ENCODE measurements at places on chromosomes 1 and 21.

DNA sequence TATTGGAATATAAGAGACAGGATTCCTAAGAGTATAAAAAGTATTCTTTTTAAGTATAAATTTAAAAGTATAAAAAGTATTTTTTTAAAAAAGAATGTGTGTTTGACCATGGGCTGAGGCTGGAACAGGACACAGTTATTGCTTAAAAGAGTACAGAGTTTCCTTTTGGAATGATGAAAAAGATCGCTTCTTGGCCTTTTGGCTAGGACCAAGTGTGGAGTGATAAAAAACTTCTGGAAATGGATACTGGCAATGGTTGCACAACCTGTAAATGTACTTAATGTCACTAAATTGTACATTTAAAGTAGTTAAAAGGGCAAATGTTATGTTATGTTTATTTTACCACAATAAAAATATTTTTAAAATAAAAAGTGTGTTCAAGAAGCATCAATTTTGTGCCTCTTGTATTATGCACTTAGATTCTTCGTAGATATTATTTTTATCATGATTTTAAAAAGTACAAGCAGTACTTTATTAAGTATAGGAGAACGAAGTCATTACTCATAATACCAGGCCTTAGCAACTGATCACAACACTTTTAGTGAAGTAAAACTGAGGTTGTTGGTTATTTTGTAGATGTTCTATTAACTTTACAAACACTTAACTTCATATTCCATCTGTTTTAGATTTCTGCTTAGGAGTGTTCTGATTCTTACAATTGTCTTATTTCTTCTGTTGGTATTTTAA, 389.1 kb upstream of the ZP4 start:
- no peak for DNase-seq

- no peak for DNase-seq
These were observed 77.8 kb upstream of the C1orf105 start for GRCh38 chr1:172342584-172343239.

GRCh38 chr1:119404736-119405135, 10.2 kb upstream of the HSD3B2 start:
- no peak for DNase-seq

DNA sequence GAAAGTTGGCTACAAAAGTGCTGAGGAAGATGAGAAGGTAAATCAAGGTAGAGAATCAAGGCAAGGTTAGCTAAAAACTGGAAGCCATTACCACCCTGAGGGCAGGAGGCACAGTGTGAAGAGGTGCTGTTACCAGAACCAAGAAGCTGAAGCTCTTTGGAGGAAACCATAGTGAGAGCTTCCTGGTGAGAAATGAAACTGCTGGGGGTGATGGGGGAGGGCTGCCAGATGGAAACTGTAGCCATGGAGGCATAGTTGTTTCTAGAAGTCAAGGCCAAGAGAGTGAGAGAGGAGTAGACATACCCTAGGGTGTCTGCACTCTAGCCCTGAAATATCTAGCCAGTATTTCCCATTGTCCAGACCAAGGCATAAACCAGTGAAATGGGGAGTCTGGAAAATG, 28.7 kb downstream of the IFI44 start:
- no peak for DNase-seq

GRCh38 chr1:215595231-215595630, 28.1 kb downstream of the KCTD3 start:
- no peak for DNase-seq

GRCh38 chr1:53278298-53278725, 40.0 kb upstream of the MAGOH start:
- DNase-seq, result peak; percentile 53

DNA sequence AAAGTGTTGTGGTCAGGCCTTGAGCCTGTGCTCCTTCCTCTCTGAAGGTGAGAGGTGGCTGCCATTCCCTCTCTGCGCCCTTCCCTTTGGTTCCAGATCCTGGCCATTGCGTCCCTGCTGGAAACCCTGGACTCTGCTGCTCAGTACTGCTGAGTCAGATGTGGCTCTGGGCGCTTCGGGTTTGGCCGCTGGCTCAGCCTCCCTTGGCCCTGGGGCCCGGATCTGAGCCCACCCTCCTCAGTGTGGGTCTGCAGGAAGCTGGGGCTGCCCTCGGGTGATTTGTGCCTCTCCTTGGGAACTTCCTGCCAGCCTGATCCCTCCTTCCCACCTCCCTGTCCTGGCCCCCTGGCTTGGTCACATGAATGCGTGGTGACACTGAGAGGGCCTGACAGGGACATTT, 32.2 kb downstream of the QSOX1 start:
- no peak for DNase-seq

DNA sequence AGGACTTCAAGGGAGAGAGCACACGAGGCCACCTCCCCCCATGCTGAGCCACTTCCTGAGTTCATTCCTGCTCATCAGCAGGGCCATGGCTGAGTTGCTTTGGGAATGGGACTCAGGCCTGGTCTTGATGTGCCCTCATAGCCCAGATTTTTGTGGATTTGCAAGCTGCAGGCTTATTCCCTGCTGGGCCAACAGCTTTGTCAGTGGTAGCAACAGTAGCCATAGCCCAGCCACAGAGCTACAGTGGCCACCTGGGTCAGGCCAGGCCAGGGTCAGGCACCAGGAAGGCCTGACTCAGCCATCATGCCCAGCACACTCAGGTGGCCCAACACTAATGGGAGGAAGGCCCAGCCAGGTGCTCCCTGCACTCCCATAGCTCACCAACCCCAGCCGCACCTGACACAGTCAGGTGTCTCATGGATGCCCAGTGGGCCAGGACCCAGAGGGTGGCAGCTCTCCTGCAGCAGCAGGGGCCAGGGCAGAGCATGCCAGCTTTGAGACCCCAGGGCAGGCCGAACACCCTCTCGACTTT, 33.5 kb downstream of the EPHA2 start:
- DNase-seq, result no peak

DNA sequence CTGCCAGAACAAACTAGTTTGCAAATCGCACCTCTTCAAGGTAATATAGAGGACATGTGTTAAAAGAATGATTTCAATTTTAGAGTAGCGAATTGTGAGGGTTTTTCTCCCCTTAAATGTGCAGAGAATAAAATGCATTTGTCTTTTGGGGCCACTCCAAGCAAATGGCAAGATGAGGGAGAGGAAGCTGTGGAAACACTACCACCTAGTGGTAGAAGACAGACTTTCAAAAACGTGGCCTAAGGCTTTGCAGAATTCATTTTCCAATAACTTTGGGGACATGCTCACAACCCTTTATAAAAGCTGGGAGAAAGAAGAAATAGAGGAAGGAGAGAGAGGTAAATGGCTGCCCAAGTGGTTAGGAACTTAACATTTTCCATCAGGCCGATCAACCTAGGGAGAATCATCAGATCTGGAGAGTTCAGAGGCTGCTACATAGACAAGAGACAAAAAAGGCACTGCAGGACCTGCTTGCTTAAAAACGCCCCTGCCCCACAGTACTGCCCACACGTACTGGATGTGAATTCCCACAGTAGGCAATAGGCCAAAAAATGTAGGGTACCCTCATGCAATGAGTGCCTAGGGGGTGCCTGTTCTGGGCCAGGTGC, 15.7 kb upstream of the RCAN1 start:
- peak; percentile 19 for DNase-seq

GRCh38 chr1:117037802-117038201, 22.3 kb upstream of the TTF2 start:
- no peak for DNase-seq

GRCh38 chr1:45205011-45205909, 1.1 kb downstream of the ZSWIM5 start:
- peak; percentile 38 for DNase-seq

- DNase-seq, result no peak
These were observed 27.1 kb downstream of the KAZN start for GRCh38 chr1:14625572-14625971.

DNA sequence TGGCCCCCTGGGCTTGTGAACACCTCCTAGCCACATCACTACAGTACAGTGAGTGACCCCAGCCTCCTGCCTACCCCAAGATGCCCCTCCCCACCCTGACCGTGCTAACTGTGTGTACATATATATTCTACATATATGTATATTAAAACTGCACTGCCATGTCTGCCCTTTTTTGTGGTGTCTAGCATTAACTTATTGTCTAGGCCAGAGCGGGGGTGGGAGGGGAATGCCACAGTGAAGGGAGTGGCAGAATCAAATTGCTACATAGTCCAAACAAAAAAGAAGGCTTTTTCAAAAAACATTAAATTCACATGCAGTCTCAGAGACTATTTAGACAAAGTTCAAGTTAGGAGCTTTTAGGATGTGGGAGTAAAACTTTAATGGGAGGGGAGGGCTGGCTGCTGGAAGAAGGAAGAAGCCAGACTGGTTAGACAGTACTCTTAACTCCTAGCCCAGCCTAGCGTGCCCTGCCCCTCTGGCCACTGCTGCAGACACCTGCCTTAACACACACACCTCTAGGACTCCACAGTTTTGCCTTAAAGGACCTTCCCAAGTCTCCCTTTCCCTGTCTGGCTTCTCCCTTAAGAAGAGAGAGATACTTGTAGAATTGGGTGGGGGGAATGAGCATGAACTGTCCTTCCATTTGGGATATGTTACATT, 9.4 kb downstream of the PEA15 start:
- DNase-seq, result no peak

DNA sequence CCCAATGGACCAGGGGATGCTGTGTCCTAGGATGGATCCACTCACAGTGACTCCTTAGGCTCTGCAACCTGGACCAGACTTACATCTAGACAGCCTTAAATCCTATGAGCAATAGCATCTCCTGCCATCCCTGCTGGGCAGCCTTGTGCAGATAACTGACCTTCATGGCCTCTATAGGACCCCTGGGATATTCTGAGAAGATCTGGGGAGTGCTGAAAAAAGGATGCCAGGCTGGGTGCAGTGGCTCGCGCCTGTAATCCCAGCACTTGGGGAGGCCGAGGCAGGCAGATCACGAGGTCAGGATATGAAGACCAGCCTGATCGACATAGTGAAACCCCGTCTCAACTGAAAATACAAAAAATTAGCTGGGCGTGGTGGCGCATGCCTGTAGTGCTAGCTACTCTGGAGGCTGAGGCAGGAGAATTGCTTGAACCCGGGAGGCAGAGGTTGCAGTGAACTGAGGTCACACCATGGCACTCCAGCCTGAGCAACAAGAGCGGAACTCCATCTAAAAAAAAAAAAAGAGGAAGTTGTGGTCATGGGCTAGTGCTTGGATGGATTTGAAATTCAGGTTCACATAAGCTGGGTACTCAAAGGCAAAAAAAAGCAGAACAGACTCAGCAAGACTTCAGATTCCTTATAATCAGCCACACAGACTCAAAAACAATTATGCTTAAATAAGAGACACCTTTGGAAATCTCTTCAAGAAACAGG, 10.9 kb upstream of the SH2D1B start:
- DNase-seq, result no peak

DNA sequence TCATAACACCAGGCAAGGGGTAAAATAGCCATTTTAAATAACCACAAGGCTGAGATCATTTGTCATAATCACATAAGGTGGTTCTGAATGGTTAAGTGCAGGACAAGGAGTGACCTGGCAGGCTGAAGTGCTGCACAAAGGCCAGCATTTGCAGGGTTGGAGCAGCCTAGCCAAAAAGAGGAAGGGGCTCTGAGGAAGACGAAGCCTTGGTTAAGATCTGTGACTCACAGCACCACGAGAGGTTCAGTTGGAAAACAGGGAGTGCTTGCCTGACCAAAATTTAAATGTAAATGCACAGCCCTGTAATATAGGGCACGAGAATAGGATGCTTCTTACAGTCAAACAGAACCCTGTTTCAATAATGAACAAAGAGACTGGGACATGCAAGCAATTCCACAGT, 12.1 kb downstream of the ATP5PF start:
- DNase-seq, result no peak

DNA sequence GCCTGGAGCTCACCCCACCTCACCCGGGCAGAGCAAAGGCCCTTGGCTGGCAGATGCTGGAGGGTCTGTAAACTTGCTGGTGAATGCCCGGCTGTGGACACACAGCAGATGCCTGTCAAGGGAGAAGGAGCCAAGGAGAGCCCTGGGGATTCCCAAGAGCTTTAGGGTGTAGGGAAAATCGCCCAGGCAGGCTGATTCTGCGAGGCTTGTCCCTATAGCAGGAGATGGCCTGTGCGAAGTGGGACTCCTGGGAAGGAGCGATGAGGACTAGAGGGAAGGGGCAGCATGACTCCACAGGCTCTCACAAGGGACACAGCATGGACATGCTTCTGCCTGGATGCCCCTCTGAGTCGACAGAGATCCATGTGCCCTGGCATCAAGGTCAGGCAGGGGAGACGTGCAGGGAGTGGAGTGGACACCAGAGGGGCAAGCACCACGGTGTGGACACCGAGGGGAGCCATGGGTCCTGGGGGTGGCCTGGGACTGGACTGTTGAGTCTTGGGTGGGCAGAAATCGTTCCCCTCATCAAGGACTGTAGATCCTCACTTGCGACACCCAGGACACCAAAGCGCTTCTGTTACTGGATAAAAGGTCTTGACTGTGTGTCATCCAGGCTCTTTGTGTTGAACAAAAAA, 71.4 kb upstream of the ABCG1 start:
- no peak for DNase-seq

DNA sequence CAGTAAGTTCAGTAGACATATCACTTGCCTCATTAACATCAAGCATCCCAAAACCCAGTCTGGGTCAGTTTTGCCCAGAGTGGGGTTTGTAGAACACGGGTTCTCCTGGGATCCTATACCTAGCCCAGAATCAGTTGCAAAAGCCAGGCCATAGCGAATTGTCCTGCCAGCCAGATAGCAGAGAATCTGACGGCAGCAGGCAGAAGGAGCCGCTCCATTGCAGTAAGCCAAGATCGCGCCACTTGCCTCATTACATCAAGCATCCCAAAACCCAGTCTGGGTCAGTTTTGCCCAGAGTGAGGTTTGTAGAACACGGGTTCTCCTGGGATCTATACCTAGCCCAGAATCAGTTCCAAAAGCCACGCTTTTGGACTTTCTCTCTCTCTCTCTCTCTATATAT, 19.1 kb downstream of the NDUFS5 start:
- DNase-seq, result no peak

DNA sequence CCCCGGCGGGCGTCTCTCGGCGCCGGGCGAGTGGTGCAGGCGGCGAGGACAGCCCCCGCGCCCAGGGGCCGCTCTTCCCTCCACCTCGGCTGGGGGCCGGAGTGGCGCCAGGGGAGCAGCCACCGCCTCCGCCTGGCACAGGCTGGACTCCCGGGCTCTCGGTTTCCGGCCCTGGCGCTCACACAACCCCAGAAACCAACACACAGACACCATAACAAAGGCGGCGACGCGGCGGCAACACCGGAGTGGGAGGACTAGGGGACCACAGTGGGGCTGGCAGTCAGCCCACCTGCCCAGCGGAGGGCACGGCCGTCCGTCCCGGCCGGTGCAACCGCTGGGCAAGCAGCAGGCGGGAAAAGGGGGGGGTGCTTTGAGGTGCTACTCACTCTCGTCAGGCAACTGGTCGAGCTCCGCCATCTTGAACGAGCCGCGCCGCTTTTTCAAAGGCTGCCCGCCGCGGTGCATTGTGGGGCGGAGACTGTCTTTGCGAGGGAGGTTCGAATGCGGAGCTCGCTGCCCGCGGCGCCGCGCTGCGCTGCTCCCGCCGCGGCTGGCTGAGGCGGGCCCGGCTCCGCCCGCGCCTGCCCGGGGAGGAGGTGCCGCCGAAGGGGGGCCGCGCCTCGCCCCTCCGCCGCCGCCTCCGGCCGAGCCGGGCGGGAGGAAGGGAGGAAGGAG, at the start of gene LIN9:
Gene LIN9 (minus strand): TSS at position 442 of the 675 bp plus-strand sequence. CDS start 25 bp downstream, at position 417.
- peak; percentile 97 for DNase-seq
